ENCODE measurements at places on chromosomes 3 and 15.

DNA sequence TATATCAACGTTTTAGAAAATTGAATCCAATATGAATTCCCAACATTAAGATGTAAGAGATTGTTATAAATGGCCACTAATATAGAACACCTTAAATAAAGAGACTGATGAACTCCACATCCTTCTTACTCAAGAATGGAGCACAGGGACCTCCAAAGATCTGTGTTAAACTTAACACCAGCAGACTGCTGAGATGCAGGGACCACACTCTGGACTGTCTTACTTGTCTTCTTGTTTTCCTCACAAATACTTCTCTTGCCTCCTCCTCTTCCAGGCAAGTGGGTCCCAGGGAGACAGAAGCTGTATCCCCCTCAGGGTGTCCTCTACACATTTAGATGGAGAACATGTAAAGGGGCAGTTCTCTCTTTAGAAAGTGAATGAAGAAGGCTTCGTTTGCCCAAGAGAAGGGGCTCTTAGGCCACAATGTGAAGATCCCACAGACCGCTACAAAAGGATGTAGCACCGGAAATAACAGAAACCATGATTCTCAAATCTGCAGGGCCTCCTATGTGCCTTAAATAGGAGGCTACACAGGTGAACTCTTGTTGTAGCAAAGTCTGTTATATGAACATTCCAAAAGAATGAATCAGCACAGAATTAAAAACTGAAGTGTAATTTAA, 52.2 kb downstream of the SATB1 start:
- DNase-seq: no peak

DNA sequence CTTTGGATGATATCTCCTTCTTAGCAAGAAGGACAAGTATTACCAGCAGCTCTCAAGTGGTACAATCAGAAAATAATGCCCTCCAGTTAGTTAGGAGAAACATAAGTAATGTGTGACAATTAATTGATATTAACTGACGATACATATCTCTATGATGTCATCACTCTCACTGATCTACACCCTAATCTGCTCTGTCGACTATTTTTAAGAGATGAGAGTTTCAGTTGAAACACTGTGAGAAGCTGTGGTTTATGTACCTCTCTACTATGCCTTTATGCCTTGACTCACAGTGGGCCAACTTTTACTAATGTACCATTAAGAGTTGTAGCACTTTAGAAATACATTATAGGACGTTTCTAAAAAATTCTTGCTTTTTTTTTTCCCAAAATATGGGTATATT, 8.6 kb downstream of the CEP152 start:
- no peak for DNase-seq

- DNase-seq: peak; percentile 58
Observed at GRCh38 chr15:42548249-42549031, at the start of the genes HAUS2 and LRRC57. TSS of gene HAUS2 (plus strand) at chr15:42548838. CDS start at chr15:42548873, 35 bp downstream. TSS of gene LRRC57 (minus strand) at chr15:42548793. CDS start at chr15:42548434, 359 bp downstream.

- no peak for DNase-seq
Observed at GRCh38 chr3:155449613-155450267, 156.3 kb upstream of the STRIT1 start.

- DNase-seq: no peak
Observed at GRCh38 chr15:98281130-98281529, 320.6 kb downstream of the ARRDC4 start.

GRCh38 chr15:61841466-61841865, 218.8 kb downstream of the VPS13C start:
- DNase-seq: no peak

DNA sequence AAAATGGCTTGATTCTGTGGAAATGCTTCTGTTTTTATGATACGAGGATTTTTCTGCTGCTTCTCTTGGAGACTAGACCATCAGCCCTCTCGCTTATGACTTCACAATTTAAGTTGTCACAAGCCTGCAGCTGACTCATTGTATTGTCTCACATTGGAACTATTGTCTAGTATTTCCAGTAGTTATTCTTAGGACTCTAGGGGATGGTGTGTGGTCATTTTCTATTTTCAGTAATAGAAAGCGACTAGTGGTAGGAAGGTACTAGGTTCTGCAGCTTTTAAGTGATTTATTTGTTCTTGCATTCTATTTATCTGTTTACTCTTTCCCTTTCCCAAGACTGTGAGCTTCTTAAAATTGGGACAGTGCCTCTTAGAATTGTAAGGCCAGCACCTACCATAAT, 66.3 kb upstream of the CRTC3 start:
- DNase-seq: no peak

DNA sequence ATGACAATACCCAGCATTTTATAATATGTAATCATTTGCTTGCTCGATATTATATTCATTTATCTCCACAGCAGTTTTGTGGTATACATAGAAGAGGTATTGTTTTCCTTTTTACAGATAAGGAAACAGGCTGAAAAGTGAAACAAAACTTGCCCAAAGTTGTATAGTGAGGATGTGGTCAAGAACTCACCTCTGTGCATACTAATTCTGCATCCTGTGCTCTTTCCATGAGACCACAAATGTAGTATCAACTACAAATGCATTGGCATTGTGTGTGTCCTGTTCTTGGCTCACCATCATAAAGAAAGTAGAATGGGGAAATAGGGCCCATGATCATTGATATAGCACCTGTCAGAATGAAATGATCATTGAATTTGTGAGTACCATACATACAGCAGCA, 167.3 kb downstream of the NECTIN3 start:
- no peak for DNase-seq

DNA sequence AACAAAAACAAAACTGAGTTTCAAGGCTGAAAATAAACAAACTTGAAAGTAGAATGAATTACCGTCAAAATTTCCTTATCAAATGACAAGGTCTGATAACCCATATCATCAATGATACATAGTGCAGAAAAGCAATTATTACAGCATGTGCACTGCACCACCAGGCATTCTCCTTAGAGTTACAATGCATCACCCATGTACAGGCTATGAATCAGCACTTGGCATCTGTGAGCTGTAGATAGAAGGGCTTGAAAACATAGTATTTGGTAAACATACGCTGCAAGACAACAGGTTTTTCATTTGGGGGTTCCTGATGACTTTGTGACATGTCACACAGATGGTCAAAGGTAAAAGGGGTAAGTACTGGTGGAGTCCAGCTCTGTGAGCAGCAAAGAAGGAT, 265.1 kb downstream of the CTNNB1 start:
- no peak for DNase-seq

- DNase-seq: no peak
Observed at GRCh38 chr3:64331605-64332004, 106.3 kb upstream of the PRICKLE2 start.

DNA sequence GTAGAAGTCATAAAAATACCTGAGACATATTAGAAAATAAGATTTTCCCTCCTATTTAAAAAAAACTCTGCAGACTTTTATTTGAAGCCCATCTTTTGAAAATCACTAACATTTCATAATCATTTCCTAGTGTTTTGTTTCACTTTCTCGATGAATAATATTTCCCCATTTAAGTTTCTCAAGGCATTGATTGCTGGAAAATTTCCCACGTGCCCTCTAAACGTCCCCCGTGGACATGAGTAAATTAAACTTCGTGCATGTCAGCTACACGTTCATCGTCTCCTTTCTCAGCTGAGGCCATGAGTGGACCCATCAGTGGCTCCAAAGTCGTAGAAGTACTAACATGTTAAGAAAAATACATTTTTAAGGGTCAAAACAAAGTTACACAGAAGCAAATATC, 2.0 kb upstream of the TM2D3 start:
- no peak for DNase-seq

- no peak for DNase-seq
Observed at GRCh38 chr3:118761291-118761606, 273.4 kb downstream of the IGSF11 start.

GRCh38 chr15:65939901-65940617, 70.8 kb downstream of the RAB11A start:
- DNase-seq: no peak

DNA sequence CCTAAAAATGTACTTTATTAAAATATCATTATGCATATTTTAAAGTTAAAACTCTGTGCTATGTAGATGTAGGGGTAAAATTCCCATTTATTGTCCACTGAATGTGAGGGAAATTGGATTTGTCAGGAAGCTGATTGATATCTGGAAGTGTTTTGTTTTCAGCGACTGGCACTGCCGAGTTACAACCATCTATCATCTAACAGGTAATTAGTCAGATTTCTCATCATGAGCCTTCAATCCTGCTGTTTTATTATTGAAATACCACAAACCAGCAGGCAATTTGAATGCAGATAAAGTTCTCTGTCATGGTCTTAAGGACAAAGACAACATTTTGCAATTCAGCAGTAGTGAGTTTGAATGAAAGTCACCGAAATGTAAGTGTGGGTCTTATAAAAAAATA, 40.5 kb downstream of the ZIC1 start:
- no peak for DNase-seq

DNA sequence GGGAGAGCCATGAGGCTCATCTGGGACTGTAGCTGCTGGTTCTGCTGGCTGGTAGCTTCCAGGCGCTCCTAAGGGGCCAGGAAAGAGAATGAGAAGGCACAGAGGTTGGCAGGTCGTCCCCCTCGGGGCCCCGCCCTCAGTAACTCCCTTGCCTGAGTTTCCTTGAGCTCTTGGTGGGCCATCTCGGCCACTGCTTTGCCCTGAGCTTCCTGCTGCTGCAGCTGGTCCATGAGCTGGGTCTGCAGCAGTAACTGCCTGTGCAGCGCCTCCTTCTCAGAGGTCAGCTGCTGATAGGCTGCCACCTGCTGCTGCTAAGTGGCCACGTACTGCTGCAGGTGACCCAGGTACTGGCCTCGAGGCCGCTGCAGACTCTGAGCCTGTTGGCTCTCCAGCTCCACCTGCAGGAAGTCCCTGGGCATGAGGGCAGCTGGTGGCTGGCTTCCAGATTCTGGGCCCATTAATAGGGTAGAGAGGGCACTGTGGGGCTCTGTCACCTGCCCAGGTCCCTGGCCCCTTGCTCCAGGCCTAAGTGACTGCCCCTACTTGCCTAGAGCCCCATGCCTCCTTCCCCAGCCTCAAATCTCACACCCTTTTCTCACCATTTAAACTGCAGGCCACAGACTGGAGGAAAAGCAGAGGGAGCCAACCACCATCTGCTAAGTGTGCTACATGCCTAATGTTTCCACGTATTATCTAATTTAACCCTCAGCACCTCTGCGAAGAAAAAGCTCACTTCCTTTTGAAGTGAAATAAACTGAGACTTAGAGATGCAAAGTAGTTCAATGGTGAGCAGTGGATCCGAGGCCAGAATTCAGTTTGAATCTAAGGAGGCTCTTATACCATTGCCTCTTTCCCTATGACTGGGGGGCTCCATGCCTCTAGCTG, 10.8 kb upstream of the VPS33B start:
- no peak for DNase-seq

GRCh38 chr3:79027593-79027992, 740.2 kb downstream of the ROBO1 start:
- no peak for DNase-seq

DNA sequence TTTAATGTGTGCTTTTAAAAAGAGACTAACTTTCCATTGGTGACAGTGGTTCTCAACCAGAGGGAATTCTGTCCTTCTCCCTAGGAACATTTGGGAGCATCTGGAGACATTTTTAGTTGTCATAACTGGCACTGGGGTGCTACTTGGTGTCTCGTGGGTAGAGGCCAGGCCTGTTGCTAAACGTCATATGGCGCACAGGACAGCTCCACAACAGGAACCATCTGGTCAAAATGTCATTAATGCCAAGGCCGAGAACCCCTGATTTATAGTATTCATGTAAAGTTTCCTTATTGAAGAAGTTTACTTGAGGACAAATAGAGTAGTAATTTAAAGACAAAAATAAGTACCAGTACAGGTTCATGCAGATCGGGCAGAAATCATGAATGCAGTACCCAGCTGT, 164.2 kb downstream of the FEZF2 start:
- DNase-seq: no peak

DNA sequence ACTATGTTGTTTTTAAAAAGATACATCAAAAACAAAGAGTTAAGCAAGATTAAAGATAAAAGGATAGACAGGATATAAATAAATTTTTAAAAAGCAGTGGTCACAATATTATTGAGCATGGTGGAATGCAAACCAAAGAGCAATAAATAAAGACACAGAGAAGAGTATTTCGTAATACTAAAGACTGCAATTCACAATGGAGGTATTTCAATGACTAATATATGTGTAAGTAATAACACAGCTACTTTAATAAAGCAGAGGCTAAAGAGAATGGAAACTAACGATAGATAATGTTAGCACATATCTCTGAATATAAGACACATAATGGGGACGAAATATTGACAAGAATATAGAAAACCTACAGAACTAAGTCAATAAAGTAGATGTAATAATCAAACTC, 219.6 kb downstream of the WDR72 start:
- DNase-seq: no peak

DNA sequence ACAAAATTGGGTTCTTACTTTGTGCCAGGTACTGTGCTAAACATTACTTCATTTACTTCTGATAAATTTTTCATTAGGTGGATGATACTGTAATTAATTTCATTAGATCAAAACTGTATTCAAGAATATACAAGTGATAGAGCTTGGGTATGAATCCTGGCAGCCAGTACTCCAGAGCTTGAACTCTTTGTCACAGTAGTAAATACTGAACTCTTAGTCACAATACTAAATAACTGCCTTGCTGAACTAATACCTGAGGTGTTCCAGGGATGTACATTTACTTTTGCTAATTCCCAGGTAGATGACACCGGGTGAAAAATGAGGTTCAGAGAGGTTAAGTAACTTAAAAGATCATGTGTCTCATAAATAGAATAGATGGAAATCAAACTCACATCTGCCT, 20.3 kb downstream of the FXR1 start:
- DNase-seq: no peak

DNA sequence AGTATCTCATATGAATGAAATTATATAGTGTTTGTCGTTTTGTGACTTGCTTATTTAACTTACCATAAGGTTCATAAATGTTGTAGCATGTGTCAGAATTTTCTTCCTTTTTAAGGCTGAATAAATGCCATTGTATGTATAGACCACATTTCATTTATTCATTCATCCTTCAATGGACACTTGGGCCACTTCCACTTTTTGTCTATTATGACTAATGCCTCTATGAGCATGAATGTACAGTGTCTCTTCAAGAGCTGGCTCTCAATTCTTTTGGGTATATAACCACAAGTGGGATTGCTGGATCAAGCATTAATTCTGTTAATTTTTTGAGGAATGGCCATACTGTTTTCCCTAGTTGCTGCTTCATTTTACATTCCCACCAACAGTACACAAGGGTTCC, 156.1 kb downstream of the VPS8 start:
- DNase-seq: no peak

GRCh38 chr3:32951410-32951811, at the start of gene CCR4:
TSS of gene CCR4 (plus strand) at chr3:32951644. CDS start at chr3:32953423, 1,779 bp downstream.
- DNase-seq: peak; percentile 29

All from stimulated activated CD4-positive, alpha-beta T cell treated with anti-CD3 and anti-CD28 coated beads, Interleukin-1b, Interleukin-23, amount 100 ng/mL, for 1 hour (primary cell).